ENCODE measurements at places on chromosomes 4 and X. TPM values are rescaled to one million over a fixed set of nuclear protein-coding genes. Genes with fewer than 3 reads are reported as not detected.

GRCh38 chr4:7366180-7366945, 68.4 kb downstream of the PSAPL1 start:
- no peak for DNase-seq

Gene SNX12
- 44.2 TPM for total RNA-seq

Gene FGD1
- 3.3 TPM for total RNA-seq

- DNase-seq = no peak
These were observed 724.0 kb downstream of the ADGRL3 start for GRCh38 chr4:61924131-61924530.

Data from breast epithelium (tissue), 4 donors.